Upper lobe of left lung (tissue), 6 donors: ENCODE measurements at places on chromosomes 4 and X.

DNA sequence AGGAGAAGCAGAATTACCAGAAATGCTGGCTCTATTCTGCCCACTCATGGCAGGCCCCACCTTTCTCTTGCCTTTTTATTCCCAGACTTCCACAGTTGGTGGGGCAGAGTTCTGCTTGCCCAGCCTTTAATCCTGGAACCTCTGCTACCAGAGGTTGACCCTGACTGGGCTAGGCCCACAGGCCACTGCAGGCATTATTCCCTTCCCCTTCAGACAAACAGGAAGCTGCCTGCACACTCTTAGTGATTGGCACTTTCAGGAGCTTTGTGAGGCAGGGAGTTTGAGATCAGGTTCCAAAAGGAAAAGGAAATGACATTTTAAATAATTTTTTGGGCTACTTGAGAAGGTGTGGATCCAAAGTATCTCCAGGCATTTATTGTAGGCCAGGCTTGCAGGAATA, 18.8 kb downstream of the MSN start:
- no peak for DNase-seq

DNA sequence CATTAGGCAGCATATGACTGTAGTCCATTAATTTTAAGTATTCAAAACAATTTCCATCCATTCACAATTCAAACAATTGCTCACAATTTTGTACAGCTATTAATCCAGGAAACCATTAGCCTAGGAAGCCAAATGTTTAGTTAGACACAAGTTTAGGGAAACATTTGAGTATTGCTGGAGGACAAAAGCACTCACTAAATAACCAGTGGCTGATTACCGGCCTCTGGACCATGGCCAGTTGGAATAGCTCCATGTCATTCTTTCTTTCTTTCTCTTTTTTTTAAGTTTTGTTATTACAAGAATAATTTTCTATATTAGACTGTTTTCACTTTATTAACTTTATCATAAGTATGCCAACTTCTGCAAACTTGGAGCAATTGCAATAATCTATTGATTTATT, 31.3 kb downstream of the TRIML2 start:
- no peak for DNase-seq

DNA sequence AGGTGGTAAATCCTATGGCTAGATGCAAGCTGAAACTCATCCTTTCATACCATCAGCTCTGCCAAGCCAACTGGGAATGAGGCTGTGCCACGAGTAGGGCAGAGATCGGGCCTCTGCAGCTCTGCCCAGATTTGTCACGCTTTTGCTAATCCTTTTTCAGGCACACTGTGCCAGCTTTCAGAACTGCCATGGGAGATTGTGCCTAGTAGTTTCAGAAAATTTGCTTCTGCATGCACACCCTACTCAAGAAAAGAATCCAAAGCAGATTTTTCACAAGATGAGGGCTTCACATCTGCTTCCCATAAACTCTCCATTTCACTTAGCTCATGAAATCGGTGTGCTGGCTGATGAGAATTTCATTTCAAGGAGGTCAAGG, 3.3 kb upstream of the ADH7 start:
- DNase-seq: no peak

GRCh38 chr4:83013420-83013867, 2.8 kb upstream of the LIN54 start:
- no peak for DNase-seq

DNA sequence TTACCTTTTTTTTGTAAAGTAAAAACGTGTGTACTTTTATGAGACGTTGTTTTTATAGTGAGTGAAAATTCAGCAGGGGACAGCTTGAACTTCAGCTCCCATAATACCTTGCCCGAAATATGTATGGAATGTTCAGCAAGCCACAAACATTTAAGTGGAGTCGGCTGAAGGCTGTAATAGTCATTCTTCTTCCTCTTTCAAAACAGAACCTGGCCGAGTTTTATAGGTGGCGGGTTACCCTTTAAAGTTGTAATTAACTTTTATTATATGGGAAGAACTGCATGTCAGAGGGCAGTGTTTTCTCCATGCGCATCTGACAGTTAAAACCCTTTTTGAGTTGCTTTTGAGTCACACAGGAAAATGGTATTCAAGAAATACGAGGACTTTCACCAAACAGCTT, 50.7 kb downstream of the CLDN34 start:
- DNase-seq: no peak

DNA sequence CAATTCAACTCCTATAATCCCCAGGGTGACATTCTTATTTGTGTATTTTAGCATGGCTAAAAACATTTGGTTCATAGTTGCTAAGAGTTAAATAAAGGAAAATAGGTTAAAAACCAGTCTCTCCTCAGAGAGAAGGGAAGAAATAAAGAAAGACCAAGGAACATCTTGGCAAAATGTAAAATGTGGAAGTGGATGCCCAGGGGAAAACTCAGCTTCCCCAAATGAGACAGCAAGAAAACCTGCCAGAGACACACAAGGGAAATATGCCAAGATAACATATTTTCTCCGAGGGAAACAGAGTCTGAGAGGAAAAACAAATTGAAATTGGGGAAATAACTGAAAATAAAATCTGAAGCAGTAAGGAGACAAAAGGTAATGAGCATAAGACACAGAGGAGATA, 1569.3 kb downstream of the PCDH18 start:
- DNase-seq: no peak

DNA sequence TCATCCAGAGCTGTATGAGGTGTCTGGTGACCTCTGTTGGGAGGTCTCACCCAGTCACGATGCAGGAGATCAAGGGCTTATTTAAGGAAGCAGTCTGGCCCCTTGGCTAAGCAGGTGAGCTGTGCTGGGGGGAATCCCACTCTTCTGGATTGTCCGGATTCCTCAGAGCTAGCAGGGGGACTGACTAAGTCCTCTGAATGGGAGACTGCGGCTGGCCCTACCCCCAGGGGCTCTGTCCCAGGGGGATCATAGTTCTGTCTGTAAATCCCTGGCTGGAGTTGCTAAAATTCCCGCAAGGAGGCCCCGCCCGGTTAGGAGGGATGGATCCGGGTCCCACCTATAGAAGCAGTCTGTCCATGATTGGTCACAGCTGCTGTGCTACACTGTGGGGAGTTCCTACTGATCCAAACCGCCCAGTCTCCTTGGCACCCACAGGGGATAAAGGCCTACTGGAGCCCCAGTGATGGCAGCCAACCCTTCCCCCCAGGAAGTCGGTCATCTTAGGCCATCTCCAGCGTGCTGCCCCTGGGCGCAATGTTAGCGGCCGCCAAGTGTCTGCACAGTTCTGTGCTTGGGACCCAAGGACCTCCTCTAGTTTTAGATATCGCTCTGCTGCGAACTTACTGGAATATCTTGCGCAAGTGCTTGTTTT, 118.2 kb upstream of the KLF8 start:
- DNase-seq: peak; percentile 32

- peak; percentile 42 for DNase-seq
These were observed at the start of gene IL1RAPL2 for GRCh38 chrX:104565791-104566680. IL1RAPL2 (plus strand) TSS chrX:104566199.

GRCh38 chrX:49137492-49137891, 14.0 kb upstream of the GPKOW start:
- DNase-seq: no peak

GRCh38 chr4:51840781-51841180, 2.2 kb upstream of the DCUN1D4 start:
- no peak for DNase-seq

DNA sequence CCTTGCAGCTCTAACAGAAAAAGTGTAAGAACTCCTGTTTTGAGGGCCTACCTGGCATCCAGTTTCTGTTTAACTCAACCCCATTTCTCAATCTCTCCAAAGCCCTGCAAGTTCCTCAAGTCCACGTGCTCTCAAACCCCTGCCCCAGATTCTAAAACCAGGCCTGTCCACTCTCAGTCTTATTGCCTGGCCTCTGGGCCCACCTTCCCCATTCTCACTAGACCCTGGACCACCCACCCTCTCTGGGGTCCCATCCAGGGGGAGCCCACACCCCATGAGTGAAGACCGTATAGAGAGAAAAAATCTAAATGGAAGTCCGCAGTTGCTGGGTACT, 58.3 kb downstream of the TLR10 start:
- DNase-seq: no peak

- no peak for DNase-seq
These were observed 191.2 kb upstream of the LNX1 start for GRCh38 chr4:53782458-53782845.

GRCh38 chrX:131801911-131802310, 221.2 kb upstream of the STK26 start:
- no peak for DNase-seq

GRCh38 chrX:136202889-136203288, 48.3 kb downstream of the MAP7D3 start:
- no peak for DNase-seq

DNA sequence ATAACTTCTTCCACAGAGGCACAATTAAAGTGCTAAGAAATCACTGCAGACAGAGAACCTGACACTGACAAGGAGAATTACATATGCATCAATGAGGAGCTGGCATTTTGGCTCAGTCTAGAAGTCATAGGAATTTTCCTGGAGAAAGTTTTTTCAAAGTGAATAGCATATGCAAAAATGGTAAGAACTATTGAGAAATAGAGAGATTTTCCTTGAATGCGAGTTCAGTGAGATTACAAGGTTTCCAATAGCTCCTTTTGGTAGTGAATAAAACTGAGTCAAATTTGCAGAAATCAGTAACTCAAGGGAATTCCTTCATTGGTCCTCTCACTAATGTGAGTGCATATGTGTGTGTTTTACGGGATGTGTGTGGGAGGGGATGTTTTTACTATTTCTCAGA, 557.5 kb downstream of the PPARGC1A start:
- DNase-seq: no peak

- no peak for DNase-seq
These were observed 72.4 kb downstream of the YIPF6 start for GRCh38 chrX:68571292-68571609.

DNA sequence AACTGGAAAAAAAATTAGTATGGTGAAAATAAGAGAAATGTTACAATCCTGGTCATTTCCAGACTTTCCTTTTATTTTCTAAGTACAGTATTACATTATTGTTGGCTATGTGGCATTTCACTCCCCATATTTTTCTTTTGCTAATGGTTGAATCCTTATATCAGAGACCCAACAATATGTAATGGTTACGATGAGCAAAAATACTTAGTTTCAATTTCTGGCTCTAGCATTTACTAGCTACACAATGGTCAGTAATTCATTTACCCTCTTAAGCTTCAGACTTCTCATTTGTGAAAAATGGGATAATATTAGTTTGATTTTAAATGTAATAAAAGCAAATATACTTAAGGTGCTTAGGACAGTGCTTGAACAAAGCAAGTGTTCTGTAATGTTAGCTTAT, 942.9 kb upstream of the PABPC4L start:
- no peak for DNase-seq

DNA sequence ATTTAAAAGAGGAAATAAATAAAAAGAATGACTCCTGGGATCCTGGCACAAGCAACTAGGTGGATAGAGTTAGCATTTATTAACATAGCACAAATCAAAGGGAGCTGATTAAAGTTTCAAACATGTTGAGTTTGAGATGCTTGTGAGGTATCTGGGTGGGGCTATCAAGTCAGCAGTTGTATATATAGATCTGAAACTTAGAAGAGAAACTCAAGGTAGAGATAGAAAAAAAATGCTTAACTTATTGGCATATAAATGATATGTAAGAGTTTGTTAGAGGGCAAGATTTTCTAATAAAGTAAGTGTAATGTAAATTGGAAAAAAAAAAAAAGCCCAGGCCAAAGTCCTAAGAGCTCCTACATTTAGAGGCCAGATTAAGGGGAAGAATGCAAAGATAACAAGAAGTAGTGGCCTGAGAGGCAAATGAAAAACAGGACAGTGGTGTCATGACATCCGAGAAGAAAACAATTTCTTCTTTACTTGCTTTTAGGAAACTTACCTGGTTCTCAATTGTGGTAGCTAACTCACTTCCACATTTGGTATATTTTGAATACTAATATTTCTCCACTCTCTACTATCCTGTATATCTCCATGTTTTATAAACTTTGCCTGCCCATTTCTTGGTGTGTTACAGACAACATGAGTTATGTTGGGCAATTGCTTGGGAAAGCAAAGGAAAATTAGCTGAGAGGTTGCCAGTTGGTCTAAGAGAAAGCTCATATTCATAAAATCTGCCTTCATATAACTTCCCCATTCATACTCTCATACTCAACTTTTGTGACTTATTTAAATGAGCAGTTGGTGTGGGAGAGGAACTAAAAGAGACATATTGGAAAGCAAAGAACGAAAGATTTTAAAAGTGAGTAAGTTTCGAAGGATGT, 169.2 kb downstream of the PARM1 start:
- DNase-seq: no peak

GRCh38 chr4:53563824-53564223, 27.5 kb downstream of the LNX1 start:
- DNase-seq: no peak
